NCI-H1417 treated with DMSO at 0.1 percent for 48 hours (cell line): ENCODE measurements at places on chromosomes 12 and 14.

DNA sequence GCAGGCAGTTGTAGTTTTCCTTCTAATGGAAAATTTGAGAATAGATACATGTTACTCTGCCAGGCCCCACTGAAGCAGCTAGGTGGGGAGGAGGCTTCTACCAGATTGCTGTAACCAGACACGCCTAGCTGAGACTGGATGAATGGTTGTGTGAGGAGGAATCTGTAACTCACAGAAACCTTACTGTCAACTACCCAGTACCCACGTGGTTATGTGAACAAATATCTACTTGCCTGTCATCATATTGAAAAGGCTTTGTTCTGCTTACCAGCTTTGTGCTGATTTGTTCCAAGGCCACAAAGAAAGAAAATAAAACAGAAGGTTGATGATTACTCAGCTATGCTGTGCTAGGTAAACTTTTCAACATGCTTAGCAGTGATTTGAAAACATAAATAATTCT lies 167.2 kb downstream of the CAPZA3 start:
- DNase-seq = no peak

DNA sequence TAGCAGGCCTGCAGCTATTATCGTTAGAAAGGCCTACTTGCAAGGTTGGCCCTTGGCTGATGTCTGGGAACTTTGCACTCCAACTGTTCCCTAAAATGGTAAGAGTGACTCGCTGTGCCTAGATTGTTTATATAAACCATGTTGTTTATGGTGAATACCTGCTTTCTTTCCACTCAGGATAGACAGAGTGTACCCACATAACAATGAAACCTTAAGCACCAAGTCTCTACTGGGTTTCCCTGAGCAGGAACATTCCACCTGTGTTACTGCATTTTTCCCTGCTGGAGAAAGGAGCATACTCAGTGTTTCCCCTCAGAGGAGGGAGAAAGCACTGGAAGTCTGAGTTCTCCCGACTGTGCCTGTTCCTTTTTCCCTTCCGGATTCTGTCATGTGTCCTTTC lies 32.8 kb downstream of the ERP29 start:
- DNase-seq = no peak

- DNase-seq = no peak
These were observed 9.8 kb downstream of the FRMD6 start for GRCh38 chr14:51661504-51661903.

DNA sequence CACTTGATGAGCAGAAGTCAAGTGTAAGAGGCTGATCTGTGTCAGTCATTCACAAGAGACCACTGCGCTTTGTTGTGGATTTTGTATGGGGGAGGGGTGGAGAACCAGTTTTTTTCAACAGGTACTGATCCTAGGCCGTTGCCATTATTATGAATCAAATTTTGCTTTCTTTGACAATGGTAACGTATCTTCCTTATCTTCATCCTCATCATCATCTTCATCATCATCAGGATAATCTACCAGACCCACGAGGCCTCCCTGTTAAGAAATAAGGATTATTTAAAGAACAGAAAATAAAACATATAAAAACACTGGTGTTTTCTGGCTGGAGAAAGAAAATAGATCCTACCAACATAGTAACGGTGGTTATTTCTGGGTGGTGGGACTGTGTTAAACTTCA lies 41.0 kb upstream of the CCDC88C start:
- no peak for DNase-seq

DNA sequence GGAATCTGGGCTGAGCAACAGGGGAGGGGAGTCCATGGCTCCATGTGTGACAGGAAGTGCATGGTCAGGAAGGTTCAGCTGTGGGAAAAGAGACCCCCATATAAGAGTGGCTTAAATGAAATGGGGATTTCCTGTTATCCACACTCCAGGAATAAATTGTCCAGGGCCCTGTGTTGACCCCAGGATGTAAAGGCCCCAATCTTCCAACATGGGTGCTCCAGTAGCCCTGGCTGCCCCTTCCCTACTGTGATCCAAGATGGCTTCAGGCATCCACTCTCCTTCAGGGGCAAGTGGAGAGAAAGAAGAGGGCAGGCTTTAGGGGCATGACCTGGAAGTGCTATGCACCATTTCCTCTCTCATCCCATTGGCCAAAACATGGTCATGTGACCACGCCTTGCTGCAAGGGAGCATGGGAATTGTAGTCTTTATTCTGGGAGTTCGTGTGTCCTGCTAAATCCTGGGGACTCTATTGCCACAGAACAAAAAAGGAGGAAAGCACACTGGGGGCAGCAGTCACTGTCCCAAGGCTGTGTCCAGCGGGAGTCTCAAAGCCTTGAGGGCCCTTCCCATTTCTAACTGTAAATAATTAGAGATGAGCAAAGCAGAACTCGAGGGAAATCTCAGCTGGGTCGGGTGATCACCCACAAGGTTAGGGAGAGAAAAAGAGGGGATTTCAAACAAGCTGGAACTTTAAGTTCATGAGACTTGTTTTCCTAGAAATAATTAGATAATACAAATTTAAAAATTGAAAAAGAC lies 289.2 kb downstream of the ADGRD1 start:
- DNase-seq = no peak

- DNase-seq = no peak
These were observed 47.7 kb upstream of the PAPLN start for GRCh38 chr14:73189651-73190050.

DNA sequence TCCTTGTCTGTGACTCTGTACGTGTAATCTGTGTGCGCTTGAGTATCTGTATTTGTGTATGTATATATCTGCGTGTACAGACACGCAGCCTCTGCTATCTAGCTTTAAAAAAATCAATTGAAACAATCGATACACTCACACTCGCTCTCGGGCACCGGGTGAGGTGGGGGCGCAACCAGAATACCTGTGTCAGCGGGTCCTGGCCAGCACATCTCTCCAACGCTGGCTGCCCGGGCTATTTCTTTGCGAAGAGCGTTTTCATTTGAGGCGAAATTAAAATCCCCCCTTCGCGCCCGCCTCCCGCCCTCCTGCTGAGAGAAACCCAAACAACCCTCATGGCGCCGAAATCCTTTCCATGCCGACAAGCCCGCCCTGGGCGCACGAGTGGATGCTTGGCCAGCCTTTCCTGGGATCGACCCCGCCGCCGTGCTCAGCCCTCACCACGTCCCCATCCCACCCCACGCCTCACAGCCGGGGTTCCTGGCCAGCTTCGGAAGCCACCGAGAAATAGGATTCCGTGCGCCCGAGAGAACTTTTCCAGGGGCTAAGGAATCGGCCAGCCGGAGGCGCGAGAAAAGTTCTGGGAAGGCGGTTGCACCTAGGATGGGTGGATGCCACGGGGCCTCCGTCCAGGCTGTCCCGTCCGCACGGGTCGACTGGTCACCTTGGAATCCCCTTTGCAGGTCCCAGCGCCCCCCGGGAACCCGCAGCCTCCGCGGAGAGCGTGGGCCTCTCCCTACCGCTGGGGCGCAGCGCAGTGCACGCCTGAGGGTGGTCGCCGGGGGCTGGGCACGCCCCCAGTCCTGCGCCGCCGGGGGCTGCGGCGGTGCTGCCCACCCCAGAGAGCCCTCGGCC lies 1.0 kb downstream of the ZDHHC22 start:
- DNase-seq = no peak

- no peak for DNase-seq
These were observed 36.8 kb downstream of the CDC42BPB start for GRCh38 chr14:103020271-103021170.

DNA sequence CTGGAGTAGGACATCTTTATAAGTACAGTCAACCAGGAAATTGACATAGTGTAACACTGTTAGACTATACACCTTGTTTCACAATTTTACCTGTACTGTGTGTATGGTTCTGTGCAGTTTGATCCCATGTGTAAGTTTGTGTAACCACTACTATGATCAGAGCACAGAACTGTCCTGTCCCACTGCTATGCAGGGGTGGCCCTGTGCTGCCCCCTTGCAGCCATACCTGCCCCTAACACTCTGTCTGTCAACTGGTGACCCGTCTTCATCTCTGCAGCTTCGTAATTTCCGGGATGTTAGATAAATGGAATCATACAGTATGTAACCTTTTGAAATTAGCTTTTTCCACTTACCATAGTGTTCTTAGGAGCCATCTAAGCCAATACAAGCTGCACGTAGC lies 58.7 kb upstream of the RD3L start:
- no peak for DNase-seq

DNA sequence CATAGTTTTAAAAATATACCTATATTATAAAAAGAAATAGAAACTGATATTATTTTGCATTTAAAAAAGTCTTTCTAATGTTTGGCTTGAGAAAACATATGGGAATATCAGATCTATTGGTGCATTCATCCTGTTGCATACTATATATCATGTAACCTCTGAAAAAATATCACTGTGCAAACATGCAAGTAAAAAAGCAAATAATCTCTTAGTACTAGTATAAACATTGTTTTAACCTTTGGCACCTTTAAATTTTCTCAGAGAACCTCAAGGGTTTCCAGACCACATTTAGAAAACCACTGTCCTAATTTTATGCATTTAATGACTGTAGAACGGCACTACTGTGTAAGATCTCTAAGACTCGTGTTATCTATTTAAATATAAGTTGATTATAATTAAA lies 416.8 kb downstream of the LRFN5 start:
- DNase-seq = no peak

GRCh38 chr12:7180685-7181084 lies 8.8 kb upstream of the PEX5 start:
- no peak for DNase-seq

DNA sequence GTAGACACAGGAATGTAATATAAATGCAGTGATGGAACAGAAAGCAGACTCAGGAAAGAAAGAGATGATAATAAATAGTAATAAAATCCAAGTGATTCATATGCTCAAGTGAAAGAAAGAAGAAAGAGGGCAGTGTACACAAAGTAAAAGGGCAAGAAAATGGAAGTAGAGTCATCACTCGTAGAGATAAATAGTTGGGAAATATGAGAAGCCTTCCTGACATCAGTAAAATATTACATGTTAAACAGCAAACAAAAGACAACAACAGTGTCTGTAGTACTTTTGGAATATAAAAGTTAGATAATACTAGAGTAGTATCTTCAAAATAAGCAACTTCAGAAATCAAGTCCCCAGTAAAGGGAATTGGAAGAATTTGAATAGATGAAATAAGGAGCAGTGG lies 412.3 kb downstream of the RAD51B start:
- DNase-seq = no peak

GRCh38 chr14:72308967-72309485 lies 376.8 kb downstream of the RGS6 start:
- DNase-seq = no peak

- no peak for DNase-seq
These were observed 39.6 kb upstream of the CCDC198 start for GRCh38 chr14:57533214-57533613.

DNA sequence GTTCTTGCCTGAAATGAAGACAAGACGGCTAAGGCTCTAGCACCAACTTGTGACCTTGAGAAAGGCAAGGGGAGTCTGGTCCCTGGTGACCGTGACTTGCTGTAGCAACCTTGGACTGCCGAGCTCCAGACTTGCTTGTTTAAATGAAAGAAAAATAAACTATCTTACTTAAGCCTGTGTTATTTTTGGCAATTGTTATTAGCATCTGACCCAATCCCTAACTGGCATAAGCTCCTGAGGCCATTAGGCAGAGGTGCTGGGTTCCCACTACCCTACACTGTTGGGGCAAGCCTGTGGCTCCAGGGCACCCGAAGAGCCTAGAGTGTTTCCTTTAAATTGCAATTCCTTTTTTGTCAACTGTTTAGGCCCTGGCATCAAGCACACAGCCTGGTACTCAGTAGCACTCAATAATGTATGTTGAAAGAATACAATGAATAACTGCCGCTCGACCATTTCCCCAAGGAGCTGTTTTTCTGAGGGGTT lies 106.9 kb upstream of the HIF1A start:
- no peak for DNase-seq

DNA sequence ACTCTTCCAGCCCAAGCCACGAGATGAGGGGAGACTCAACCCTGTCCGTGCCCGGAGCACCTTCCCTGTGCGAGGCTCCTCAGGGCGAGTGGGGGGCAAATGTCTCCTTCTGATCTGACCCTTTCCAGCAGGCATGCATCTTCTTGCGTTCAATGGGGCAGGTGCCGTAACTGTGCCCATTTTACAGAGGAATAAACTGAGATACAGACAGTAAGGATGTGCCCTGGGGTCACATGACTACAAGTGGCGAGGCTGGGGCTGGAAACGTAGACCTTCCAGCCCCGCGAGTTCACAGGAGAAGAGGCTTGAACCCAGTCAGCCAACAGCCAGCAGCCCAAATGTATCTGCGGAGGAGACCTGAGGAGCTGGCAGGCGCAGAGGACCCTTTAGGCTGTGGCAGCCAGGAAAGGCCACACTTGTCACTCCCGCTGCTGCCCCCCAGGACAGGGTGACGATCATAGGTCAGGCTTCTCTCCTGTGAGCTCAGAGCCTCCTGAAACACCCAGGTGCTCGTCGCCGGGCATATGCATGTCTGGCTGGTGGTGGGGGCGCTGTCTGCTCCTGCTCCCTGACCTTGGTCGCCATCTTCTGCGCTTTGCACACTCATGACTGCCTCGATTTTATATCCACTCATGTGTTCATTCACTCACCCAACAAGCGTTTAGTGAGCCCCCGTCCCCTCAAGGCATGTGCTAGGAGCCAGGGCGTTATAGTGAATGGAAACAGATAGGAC lies 41.7 kb downstream of the CCDC88C start:
- no peak for DNase-seq
